Spinal cord (tissue), 10 donors: ENCODE measurements at places on chromosomes 11 and 22. TPM values are rescaled to one million over a fixed set of nuclear protein-coding genes. Genes with fewer than 3 reads are reported as not detected.

DNA sequence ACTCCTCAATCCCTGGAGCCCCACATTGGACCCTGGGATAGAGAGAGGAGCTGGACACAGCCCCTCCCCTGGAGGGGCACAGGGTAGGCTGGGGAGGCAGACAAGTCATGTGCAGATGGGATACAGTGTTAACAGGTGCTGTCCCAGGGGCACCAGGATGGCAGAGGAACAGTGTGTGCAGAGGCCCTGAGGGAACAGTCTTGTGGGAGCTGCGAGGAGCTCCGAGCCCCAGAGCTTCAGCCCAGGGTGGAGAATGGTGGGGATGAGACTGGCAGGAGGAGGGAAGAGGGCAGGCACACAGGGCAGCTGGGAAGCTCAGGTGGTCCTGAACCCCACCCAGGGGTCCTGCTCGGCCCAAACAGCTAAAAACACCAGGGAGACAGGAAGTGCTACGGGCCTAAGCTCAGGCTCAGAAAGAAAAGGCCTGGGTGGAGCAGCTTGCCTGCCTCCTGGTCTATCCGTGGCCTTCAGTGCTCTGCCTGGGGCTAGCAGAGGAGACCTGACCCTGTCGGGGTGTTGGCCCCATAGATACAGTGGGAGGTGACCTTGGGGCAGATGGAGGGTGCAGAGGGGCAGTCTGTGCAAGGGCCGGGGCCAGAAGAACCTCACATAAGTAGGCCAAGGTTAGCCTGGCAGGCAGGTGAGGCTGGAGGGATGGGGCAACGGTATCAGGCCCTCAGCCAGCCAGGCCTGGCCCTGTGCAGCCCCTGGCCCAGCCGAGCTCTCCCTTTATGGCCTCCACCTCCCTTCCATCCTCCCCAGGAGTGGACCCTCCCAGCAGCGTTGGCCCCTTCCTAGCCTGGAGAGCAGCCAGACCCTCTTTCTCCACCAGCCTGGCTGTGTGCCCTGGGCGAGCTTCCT, 15.4 kb downstream of the CAPN5 start:
- no peak for DNase-seq

Gene SSH3
- polyA plus RNA-seq: 21.5 TPM

Gene OR52I1
- 0.08 TPM for polyA plus RNA-seq

DNA sequence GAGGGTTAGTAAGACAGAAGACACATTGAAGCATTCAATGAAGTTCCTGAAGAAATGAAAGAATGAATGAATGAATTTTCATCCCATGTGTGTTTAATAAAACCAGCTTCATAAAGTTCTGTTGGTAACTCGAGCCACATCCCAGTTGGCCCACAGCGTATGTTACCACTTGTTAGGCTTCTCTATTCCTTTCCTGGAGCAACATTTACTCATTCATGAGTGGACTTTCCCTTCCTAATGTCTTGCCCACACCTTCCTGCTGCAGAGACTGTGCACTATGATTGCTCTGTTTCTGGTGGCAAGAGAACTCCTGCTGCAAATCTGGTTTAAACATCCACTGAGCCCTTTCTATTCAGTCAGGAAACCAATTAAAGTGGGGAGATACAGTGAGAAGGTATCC, 7.0 kb downstream of the OR52R1 start:
- DNase-seq: no peak

DNA sequence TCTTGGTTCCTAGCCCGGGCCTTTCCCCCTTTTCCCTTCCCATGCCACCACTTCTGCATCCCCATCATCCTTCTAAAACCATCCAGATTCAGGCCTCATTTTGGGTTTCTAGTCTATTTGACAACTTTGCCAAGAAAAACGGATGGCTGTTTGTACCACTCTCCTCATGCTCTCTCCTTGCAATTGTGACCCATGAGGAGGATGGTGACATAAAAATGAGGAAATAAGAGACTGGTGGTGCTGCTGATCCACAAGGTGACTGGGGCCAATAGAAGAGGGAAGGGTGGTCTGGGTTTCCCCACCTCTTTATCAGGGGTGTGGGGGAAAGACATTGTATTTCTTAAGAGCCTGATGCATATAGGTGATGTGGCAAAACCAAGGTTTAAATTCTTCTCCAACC, 1.0 kb downstream of the MS4A4A start:
- DNase-seq: no peak

Gene MYOD1
- 0.12 TPM for polyA plus RNA-seq

GRCh38 chr22:28952857-28953256, 69.5 kb downstream of the ZNRF3 start:
- no peak for DNase-seq

DNA sequence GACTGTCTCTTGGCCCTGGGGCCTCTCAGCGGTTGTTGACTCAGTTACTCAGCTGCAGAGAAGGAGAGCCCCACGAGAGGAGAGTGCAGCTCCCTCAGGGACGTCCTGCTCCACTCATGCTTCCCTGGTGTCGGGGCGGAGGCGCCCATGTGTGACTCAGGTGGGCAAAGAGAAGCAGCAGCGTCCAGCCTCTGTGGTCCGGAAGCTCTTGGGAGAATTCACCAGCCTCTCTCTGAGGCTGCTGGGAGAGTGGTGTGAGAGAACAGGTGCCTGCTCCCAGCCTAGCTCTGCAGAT, 25.7 kb downstream of the GLB1L2 start:
- no peak for DNase-seq

Gene GGT1
- 7.3 TPM for polyA plus RNA-seq

GRCh38 chr11:12577725-12578644, 96.2 kb upstream of the TEAD1 start:
- no peak for DNase-seq

GRCh38 chr11:134519788-134520187, 107.7 kb upstream of the B3GAT1 start:
- no peak for DNase-seq

- DNase-seq: peak; percentile 44
Measured at GRCh38 chr11:92393218-92393617, 168.6 kb downstream of the FAT3 start.

Gene PICALM
- polyA plus RNA-seq: 161 TPM

DNA sequence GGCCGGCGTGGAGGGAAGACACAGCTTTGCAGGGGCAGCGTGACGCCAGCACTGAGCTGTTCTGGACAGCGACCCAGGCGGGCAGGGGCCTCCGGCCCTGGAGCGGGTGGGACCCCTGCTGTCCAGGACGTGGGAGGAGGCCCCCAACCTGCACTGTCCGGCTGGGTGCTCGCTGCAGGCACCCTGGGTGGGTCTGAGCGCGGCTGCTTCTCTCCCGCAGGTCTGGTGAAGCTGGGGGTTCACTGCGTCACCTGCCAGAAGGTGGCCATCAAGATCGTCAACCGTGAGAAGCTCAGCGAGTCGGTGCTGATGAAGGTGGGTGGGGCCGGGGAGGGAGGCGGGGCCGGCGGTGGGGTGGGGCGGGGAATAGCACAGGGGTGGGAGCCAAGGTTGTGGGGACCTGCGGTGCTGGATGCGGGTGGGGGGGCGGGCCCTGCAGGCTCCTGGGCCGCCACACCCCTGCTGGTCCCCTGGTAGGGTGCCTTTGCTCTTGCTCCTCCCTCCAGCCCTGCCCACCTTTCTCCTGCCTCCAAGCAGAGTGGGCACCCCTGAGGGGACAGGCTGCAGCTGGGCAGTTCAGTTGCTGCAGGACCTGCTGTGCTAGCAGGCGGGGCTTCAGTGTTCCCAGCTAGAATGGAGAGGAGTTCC, 46.2 kb downstream of the BRSK2 start:
- DNase-seq: no peak
